Upper lobe of left lung (tissue), 6 donors: ENCODE measurements at places on chromosomes 16 and 17. TPM values are rescaled to one million over a fixed set of nuclear protein-coding genes. Genes with fewer than 3 reads are reported as not detected.

DNA sequence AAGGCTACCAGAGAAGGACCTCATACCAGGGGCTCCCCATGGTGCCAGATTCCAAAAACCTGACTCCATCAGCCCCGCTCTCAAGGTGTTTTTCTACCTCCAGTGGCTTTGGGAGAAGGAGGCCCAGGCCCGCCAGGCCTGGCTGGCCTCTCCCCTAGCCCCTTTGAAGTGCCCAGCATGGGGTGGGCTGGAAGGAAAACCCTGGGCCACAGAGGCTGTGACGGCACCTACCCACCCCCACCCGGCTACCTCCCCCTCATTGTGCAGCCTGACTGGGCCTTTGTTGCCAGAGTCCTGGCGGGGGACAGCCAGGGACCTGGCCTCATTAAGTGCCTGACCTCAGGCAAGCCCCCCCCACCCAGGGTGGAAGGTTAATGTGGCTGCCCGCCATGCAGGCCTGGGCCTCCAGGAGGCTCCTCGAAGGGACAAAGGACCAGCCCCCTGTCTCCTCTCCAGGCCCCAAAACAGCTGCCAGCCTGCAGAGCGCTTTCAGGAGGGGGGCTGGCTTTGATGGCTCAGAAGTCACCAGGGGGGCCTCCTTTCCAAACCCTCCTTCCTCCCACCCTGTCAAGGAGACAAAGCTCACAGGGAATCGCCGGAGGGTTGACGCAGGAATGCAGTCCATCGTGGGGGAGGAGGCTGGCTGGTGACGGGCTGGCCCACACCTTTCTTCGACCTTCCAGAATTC, 159.4 kb downstream of the ZNF423 start:
- DNase-seq: no peak

- no peak for DNase-seq
Measured at GRCh38 chr16:72355561-72355960, 183.6 kb upstream of the PMFBP1 start.

- no peak for DNase-seq
Measured at GRCh38 chr16:58848662-58849002, 114.5 kb upstream of the GOT2 start.

- DNase-seq: no peak
Measured at GRCh38 chr17:4838309-4838785, 5.2 kb downstream of the MINK1 start.

The ABCA8 gene
- 78.9 TPM for total RNA-seq

- no peak for DNase-seq
Measured at GRCh38 chr16:64762211-64762610, 359.7 kb downstream of the CDH11 start.

- peak; percentile 64 for DNase-seq
Measured at GRCh38 chr17:4509401-4509800, 10.7 kb downstream of the SPNS2 start.

The RGS9 gene
- total RNA-seq: 3.9 TPM

DNA sequence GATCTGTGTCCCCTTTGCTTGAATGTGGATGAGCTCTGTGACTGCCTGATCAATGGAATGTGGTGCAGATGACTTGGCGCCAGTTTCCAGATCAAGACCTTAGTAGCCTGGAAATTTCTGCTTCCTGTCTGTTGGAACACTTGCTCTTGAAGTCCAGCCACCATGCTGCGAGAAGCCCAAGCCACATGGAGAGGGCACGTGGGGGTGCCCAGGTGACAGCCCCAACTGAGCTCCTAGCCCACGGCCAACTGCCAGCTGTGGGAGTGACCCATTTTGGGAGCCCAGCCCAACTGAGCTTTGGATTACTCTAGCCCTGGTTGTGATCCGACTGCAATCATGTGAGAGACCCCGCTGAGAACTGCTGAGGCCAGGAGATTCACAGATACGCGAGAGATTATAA, 3.3 kb upstream of the ITGAM start:
- DNase-seq: no peak

- DNase-seq: no peak
Measured at GRCh38 chr16:61435346-61435745, 600.9 kb downstream of the CDH8 start.

The WNK4 gene
- total RNA-seq: 0.23 TPM

DNA sequence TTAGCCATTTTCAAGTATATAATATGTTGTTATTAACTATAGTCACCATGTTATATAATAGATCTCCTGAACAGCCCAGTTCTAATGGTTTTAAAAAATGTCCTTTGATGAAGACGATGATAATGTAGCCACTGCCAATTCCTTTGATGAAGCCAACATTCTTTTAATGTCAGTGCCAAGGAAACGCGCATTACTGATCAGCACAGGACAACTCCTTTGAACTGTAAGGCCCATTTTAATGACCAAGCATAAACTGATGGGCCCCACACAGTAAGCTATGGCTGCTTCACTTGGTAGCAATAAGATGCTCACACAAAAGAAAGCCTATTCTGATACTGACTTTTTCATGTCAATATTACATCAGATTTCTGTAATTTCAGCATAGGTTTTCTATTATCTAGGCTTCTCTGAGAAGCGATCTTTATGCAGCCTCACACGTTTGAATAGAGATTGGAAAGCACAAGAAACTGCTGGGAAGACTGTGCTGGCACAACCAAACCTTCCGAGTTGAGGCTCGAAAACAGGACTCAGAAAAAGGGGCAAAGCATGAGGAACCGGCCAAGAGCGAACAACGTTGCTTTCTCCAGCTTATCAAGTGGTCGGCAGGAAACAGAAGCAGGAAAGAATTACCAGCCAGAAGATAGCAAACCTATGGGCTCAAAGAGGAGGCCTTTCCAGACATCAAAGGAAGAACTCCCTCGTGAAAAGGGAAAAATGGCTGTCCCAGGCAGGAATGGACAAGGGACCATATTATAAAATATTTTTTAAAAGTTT, 19.4 kb downstream of the ERN1 start:
- DNase-seq: no peak

The PRSS33 gene
- total RNA-seq: 0.20 TPM

The PRDM7 gene
- not detected for total RNA-seq

DNA sequence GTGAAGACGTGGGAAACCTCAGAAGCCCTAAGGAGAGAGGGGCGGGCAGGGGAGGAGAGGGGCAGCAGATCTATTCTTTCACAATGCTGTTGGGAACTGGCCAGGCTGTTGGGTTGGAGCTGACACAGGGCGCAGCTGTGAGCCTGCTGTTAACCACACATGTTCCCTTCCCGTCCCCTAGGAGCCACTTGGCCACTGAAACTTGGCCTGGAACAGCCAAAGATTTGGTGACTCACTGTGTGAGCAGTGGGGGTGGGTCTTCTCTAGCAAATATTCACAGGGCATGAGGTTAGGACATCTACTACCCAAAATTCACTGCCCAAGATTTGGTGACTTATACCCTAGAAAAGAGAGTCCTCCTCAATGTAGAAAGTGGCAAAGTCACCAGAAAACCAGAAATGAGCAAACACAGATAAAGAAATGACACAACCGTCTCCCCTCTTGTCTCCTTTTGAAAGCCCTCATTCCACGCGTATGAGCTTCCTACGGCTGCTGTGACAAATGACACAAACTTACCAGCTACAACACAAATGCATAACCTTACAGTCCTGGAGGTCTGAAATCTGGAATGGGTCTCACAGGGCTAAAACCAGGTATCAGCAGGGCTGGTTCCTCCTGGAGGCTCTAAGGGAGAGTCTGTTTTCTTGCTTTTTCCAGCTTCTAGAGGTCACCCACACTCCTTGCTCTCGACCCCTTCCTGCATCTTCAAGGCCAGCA, 6.3 kb downstream of the TBC1D16 start:
- DNase-seq: peak; percentile 91

DNA sequence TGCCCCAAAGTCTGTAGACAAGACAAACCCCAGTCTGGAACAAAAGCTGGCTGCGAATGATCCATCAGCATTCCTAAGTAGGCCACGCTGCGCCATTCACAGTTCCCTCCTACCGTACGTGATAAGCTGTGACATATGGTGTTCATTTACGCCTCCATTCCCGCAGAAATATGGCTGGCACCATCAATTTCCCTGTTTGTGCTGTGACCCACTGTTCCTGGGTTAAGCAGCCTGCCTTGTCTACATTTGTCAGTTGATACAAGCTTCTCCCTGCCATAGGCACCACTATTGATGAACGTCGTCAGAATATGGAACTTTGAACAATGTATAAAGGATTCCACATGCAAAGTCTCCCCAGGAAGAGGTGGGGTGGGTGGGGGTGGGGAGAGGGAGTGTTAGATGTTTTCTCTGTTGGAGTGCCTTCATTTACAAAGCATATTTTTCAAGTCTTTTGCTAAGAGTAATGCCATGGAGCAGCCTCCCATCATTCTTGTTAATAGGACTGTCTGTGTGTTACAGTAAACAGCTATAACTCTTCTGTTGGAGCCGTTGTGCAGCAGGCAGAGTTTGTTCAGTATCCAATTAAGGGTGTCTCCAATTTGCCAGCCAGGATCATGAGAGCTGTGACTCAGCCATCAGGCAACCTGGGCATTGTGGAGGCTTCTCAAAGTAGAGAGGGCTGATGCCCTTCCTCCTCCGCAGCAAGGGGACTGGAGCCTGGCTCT, 294.6 kb downstream of the TMEM114 start:
- no peak for DNase-seq

DNA sequence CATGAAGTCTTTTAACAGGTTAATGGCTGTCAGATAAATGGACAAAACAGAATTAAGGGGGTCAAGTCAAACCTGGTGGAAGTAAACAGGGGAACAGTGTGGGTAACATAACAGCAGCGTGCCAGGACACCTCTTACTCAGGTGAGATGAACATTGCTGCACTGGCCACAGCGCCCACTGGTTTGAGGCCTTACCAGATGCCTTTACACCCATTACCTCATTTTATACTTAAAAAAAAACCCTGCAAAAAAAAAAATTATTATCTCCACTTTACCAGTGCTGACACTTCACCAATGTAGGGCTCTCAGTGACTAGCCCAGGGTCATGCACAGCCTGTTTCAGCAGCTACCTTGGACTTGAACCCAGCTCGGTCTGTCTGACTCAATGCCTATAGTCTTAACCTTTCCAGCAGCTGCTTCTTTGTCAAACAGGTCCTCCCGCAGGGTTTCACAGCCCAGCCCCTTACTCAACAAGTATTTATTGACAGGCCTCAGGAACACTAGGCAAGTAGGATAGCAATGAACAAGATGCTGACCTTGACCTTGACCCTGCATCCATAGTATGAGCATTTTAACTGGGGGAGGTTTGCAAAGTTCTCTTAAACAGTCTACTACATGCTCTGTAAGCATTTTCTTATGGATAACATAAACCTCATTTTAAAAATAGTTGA, 30.2 kb downstream of the CMTM3 start:
- DNase-seq: no peak

DNA sequence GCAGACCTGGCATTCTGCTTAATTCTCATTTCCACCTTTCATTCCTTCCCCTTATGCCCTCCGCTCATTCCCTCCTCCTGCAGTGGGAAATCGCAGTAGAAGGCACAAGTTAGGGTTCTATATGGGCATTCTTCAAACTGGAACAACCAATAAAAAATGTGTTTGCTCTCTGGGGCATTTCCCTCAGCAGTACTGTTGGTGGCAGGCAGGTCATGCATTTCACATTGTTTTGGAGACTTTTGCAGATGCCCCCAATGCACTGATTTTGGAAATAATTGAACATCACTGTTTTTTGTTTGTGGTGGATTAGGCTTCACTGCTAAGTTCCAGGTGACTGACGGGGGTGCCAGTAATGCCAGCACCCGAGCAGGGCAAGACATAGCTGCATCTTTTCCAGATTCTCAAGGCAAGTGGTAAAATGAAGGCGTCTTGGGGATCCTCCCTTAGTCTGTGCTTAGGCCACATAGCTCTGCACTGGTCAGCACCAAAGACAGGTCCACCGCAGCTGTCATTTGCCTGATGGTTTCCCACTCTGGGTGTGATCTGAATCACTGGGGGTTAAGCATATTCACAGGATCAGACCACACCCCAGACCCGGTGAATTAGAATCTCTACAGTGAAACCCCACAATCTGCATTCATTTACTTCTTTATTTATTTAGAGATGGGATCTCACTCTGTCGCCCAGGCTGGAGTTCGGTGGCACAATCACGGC, 304.5 kb downstream of the CPPED1 start:
- no peak for DNase-seq

DNA sequence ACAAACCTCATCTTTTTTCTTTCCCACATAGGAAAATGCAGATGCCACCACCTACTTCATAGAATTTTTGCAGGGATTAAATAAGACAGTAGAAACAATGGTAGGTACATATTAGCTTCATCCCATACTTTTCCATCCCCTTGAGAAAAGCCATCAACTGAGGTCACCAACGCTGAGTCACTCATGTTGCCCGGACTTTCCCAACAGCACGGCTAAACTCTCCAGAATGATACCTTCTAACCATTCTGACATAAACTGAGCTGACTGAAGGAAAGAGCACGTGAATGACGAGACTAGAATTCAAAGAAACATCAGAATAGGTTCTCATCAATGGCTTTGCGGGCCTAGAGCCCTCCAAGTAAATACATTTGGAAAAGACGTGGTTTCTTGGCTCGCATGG, 146.0 kb upstream of the RCVRN start:
- DNase-seq: no peak

DNA sequence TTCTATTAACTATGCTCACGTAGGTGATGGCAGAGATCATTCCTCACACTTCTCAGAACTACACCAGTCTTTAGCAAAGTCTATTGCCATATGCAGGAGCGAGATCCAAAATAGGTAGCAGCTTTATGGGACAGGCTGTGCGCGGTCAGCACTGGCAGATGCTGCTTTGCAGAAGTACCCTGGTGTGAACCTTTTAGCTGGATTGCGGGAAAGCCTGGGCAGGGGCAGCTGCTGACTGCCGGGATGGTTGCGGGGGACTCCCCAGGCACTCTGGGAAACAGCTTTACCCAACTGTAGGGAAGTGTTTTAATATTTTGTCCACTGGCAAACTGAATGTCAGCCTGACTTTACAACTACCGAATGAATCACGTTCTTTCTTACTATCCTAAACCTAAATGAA, 251.3 kb downstream of the HS3ST3A1 start:
- peak; percentile 13 for DNase-seq

DNA sequence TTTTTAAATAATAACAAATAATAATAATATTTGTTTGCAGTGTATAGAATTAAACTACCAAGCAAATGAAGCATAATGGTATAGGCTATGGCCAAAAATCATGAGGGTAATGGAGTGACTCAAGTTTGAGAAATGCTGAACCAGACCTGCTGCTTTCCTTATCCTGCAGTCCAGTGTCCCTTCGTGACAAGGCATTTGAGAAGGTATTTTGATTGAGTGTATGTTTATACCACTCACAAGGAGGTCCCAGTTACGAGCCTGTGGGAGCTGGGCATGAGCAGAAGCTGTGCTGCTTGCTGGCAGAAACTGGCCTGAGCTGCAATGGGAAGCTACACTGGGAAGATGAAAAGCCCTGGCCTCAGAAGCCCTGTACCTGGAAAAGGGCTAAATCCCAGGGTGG, 50.3 kb downstream of the GNAO1 start:
- DNase-seq: no peak

The SLC5A11 gene
- not detected for total RNA-seq

- DNase-seq: no peak
Measured at GRCh38 chr17:75763613-75764416, 1.2 kb downstream of the GALK1 start.

GRCh38 chr17:45345554-45346215, 28.9 kb upstream of the MAP3K14 start:
- no peak for DNase-seq

The PRR15L gene
- 34.2 TPM for total RNA-seq

The SDR42E1 gene
- total RNA-seq: 3.2 TPM

GRCh38 chr16:88196471-88197400, 186.0 kb upstream of the ZNF469 start:
- no peak for DNase-seq

- no peak for DNase-seq
Measured at GRCh38 chr17:4973256-4974114, 5.9 kb upstream of the SPAG7 start.

The EVPLL gene
- 1.00 TPM for total RNA-seq

The POLR2C gene
- 111 TPM for total RNA-seq

- DNase-seq: peak; percentile 81
Measured at GRCh38 chr16:30628628-30629540, 18.7 kb upstream of the ZNF689 start.
